ENCODE measurements at places on chromosomes 5 and 9. TPM values are rescaled to one million over a fixed set of nuclear protein-coding genes. Genes with fewer than 3 reads are reported as not detected.

DNA sequence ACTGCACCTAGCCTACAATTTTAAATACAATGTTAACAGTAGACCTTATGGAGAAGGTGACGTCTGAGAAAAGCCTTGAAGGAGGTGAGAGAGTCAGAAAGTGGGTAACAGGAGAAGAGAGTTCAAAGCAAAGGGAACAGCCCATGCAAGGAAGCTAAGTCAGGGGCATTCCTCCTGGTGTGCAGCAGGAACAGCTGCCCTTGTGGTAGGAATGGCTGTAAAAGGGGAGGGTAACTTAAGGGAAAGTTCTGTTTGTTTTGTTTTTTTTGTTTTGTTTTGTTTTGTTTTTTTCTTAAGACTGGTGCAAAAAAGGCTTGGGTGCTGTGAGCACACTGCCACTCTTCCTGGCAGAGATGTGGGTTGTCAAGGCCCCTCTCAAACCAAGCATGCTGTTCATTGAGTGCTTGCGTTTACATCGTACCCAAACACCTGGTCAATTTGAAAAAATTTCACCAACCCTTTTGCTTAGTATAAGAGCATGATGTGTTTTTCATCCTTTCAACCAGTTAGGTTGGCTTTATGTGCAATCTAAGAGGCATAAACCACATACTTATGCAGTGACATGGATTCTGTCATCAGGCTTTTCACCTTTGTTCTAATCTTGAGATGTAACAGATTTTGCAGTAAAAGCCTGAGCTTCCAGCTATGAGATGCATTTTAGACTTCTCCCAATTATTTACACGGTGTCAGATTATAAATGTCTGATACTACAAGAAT, 279.7 kb downstream of the GLIS3 start:
- H3K27me3 ChIP-seq: no peaks in the 10 kb centered on the region
- H3K4me3 ChIP-seq: no peak overlapping the region
- H3K36me3 ChIP-seq: no peaks in the 10 kb centered on the region

DNA sequence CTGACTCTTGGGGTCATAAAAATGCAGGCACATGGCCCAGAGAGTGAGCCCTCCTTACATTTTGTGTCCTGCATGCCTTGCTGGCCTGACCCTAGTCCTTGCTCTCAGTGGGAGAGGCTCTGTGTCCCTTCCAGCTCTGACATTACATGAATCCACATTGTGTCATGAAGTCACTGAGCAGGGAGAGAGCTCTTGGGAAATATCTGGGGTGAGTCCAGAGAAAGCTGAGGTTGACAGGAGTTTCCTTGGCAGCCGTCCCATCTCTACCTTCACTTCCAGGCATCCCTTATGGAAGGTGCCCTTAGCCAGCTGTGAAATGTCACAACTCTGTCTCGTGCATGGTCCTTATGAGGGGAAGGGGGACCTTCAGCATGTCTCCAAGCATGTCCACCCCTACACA, 41.0 kb downstream of the FAT2 start:
- no peak overlapping the region for H3K27ac ChIP-seq
- no peak overlapping the region for H3K4me3 ChIP-seq
- no peak for DNase-seq
- H3K27me3 ChIP-seq: no peaks in the 10 kb centered on the region

LECT2 gene
- total RNA-seq: not detected

- H3K27ac ChIP-seq: no peak overlapping the region
- peak overlapping the region; percentile 67 for H3K4me3 ChIP-seq
- peaks cover 11% of the 10 kb centered on the region for H3K36me3 ChIP-seq
- DNase-seq: peak; percentile 30
Observed at GRCh38 chr5:102865510-102866236, 110.6 kb downstream of the PAM start.

GRCh38 chr9:3045153-3045552, 201.3 kb upstream of the PUM3 start:
- no peak overlapping the region for H3K4me3 ChIP-seq
- DNase-seq: no peak
- H3K4me1 ChIP-seq: no peaks in the 10 kb centered on the region
- H3K36me3 ChIP-seq: no peaks in the 10 kb centered on the region
- H3K27ac ChIP-seq: no peak overlapping the region

DNA sequence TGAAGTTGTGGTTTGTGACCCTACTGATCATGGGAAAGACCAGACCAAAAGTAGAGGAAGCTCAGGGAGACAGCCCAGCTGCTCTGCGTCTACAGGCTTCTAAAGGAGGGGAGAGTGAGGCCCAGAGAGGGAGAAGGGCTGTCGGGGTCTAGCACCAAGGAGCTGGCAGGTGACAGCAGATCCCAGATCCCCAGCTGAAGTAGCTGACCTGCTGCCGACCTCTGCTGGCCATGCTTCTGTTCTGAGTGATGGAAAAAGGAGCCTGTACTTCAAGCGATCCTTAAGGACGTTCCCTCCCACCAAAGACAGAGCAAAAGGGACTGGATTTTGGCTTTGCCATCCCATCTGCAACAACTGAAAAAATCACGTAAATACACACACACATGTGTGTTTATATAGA, 22.7 kb upstream of the QSOX2 start:
- H3K4me1 ChIP-seq: no peaks in the 10 kb centered on the region
- H3K27ac ChIP-seq: no peak overlapping the region
- H3K36me3 ChIP-seq: no peaks in the 10 kb centered on the region
- DNase-seq: no peak
- H3K27me3 ChIP-seq: no peaks in the 10 kb centered on the region

DNA sequence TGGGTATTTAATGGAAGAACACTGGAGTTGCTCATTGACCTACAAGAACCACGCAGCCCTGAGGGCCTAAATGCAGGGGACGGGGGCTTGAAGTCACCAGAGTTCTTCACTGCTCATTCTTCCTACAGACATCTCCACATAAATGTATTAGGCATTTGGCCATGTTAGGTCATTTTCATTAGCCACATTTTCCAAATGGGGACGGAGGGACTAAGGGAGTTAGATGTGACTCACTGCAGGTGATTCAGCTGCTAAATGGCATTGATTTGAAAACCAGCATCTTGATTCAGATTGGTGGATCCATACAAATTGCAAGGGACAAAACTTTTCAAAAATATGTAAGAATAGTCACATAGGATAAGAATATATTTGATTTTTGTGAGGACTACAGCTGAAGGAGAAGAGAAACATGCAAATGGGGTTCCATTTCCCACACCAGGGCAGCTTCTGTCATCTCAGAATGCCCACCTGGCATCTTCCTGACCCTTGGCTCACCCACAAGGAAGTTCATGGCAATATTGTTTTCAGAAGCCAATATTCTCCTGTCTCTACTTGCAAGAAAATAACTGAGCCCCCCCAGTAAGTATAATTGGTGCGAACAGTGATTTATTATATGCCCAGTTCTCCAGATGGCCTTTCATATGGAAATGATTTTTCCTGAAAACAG, 264.8 kb downstream of the DOCK8 start:
- H3K27ac ChIP-seq: no peak overlapping the region
- no peaks in the 10 kb centered on the region for H3K4me1 ChIP-seq
- no peak for DNase-seq
- H3K27me3 ChIP-seq: no peaks in the 10 kb centered on the region

GALNT12 gene
- total RNA-seq: 8.7 TPM

DNA sequence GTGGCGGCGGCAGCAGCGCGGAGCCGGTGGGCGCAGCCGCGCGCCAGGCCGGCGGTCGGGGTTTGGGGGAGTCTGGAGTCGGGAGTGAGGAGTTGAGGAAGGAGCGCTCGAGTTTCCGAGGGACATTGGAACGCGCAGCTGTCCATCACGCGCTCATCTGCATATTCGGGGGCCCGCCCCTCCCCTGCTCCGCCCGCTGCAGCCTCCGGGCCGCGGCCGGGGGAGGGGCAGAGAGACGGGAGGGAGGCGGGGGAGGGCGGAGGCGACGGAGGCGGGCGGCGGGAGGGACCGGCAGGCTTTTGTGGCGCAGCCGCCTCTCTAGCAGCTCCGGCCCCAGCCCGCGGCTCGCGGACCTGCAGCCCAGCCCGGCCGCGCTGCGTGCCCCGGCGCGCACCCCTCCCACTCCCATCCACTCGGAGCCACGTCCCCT, at the start of gene IRX2:
Gene IRX2 (minus strand): TSS at position 86 of the 430 bp plus-strand sequence. CDS start 264 bp downstream, outside the sequence.
- H3K4me3 ChIP-seq: peak within 1 kb of the TSS; percentile 6
- H3K36me3 ChIP-seq: no peaks in the 10 kb centered on the region
- peaks cover 60% of the 10 kb centered on the region for H3K27me3 ChIP-seq
- peaks cover 19% of the 10 kb centered on the region for H3K4me1 ChIP-seq
- no peak for DNase-seq

- H3K36me3 ChIP-seq: peaks cover 32% of the 10 kb centered on the region
- H3K4me3 ChIP-seq: no peak overlapping the region
- no peaks in the 10 kb centered on the region for H3K4me1 ChIP-seq
- no peaks in the 10 kb centered on the region for H3K27me3 ChIP-seq
Observed at GRCh38 chr9:132391449-132391848, 15.2 kb downstream of the TTF1 start.

GRCh38 chr5:2135354-2135753, 252.6 kb upstream of the IRX4 start:
- no peak for DNase-seq
- peaks cover 40% of the 10 kb centered on the region for H3K27me3 ChIP-seq
- no peak overlapping the region for H3K4me3 ChIP-seq
- H3K27ac ChIP-seq: no peak overlapping the region
- H3K4me1 ChIP-seq: no peaks in the 10 kb centered on the region

ABITRAM gene
- total RNA-seq: 9.2 TPM

TAL2 gene
- not detected for total RNA-seq

DNA sequence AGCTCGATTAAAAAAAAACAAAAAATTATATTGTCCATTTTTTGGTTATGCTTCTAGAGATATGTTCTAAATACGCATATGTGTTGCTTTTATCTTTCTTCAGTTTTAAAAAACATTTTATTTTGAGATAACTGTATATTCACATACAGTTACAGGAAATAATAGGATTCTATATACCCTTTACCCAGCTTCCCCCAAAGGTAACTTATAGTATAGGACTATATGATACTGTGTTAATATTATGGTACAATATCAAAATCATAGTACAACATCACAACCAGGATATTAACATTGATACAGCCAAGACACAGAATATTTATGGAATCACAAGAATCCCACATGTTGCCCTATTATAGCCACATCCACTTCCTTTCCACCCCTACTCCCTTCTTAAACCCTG, 9.5 kb upstream of the MACIR start:
- H3K4me3 ChIP-seq: no peak overlapping the region
- peaks cover 59% of the 10 kb centered on the region for H3K27me3 ChIP-seq
- H3K36me3 ChIP-seq: peaks cover 6% of the 10 kb centered on the region
- DNase-seq: no peak
- H3K27ac ChIP-seq: no peak overlapping the region
- peaks cover 9% of the 10 kb centered on the region for H3K4me1 ChIP-seq

PCDHA9 gene
- total RNA-seq: not detected

PCDHGA3 gene
- not detected for total RNA-seq

CDH18 gene
- total RNA-seq: not detected

LRRTM2 gene
- total RNA-seq: not detected

FOXD4 gene
- not detected for total RNA-seq

GRCh38 chr5:179123109-179123426, 62.9 kb downstream of the ZNF354C start:
- DNase-seq: peak; percentile 46
- no peak overlapping the region for H3K4me3 ChIP-seq
- H3K4me1 ChIP-seq: no peaks in the 10 kb centered on the region
- no peaks in the 10 kb centered on the region for H3K27me3 ChIP-seq

GRCh38 chr9:104247899-104248460, 153.9 kb downstream of the SMC2 start:
- no peak for DNase-seq
- no peaks in the 10 kb centered on the region for H3K4me1 ChIP-seq
- peaks cover 9% of the 10 kb centered on the region for H3K27me3 ChIP-seq
- H3K4me3 ChIP-seq: no peak overlapping the region
- H3K27ac ChIP-seq: no peak overlapping the region

DNA sequence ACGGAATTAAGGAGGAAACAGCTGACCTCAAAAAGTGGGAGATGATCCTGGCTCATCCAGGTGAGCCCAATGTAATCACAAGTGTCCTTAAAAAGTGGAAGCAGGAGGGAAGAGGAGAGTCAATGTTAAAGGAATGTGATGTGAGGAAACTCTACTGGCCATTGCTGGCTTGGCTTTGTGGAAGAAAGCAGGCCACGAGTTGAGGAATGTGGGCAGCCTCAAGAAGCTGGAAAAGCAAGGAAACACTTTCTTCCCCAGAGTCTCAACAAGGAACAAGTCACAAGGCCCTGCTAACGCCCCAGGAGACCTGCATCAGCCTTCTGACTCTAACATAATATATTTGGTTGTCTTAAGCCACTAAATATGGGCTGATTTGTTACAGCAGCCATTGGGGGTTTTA, 252.8 kb downstream of the PSAT1 start:
- no peak overlapping the region for H3K27ac ChIP-seq
- DNase-seq: no peak
- peaks cover 27% of the 10 kb centered on the region for H3K27me3 ChIP-seq
- H3K4me1 ChIP-seq: no peaks in the 10 kb centered on the region
- H3K36me3 ChIP-seq: no peaks in the 10 kb centered on the region
- no peak overlapping the region for H3K4me3 ChIP-seq

CCNB1 gene
- 4.6 TPM for total RNA-seq

SLC34A3 gene
- not detected for total RNA-seq

GRCh38 chr5:158773161-158773560, 326.6 kb downstream of the EBF1 start:
- no peak overlapping the region for H3K4me3 ChIP-seq
- no peaks in the 10 kb centered on the region for H3K36me3 ChIP-seq
- H3K27ac ChIP-seq: no peak overlapping the region

DNA sequence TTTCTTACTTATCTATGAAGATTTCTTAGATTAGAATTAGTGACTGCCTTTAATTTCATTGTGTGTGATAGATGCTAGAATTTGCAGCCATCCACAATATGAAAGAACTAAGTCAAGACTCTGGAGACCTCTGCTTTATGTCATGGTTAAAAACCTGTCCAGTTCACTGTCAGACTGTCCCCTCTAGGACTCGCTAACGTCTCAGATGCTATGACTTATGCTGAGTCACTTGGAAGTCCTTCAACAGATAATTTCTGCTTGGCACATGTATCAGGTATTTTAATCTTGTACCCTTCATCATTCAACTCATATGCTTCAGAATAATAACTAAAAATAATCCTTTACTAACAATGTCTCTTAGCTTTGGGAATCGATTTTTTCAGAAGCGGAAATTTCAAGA, 230.5 kb upstream of the DMAC1 start:
- DNase-seq: no peak
- H3K36me3 ChIP-seq: no peaks in the 10 kb centered on the region
- no peaks in the 10 kb centered on the region for H3K27me3 ChIP-seq
- no peak overlapping the region for H3K27ac ChIP-seq

GRCh38 chr9:19050637-19051591, 1.7 kb downstream of the RRAGA start:
- peaks cover 17% of the 10 kb centered on the region for H3K36me3 ChIP-seq
- H3K4me3 ChIP-seq: peak overlapping the region; percentile 97
- no peak for DNase-seq
- H3K27ac ChIP-seq: peak overlapping the region; percentile 98

LHX6 gene
- not detected for total RNA-seq
